ENCODE measurements at places on chromosomes 12 and 14.

GRCh38 chr14:102928412-102929240 is 6.2 kb downstream of the AMN start:
- peak; percentile 82 for DNase-seq

GRCh38 chr12:6934110-6934509 is 6.4 kb downstream of the ATN1 start:
- no peak for DNase-seq

GRCh38 chr12:89062996-89063395 is 289.3 kb downstream of the DUSP6 start:
- DNase-seq: no peak

DNA sequence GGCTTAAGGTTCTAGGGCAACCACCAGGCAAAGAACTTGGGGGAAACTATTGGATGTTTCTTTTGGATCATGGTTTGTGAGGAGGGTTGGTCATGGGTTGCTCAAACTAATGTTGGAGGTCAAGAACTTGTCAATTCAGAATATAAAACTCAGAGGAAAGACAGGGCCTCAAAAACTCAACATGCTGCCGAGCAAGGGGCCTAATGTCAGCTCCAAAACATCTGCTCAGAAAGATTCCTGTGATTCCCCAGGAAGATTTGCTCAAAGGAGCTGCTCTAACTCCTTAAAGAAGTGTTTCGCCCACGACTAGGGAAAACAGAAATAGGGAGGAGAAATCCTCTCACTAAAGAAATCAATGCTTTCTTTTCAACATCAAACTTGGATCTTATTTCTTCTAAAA is 3.7 kb upstream of the IGF1 start:
- no peak for DNase-seq

- no peak for DNase-seq
Measured at GRCh38 chr12:18221726-18222125, 39.6 kb upstream of the PIK3C2G start.

- DNase-seq: no peak
Measured at GRCh38 chr12:111270774-111271173, 98.1 kb downstream of the PHETA1 start.

DNA sequence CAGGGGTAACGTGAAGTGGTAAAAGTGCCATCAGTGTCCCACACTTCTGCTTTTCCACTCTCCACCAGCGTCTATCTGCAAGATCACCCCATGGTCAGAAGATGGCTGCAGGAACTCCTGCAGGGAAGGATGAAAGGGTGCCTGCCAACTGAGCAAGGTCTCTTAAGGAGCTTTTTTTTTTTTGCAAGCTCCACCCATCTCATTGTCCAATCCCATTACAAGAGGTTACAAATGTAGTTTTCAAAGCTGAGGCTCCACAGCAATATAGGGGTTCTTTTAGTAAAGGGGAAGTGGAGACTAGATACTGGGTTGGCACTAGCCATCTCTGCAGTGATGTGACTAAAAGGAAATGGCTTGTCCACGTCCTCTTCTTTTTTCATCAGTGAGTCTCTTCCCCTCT is 5.9 kb upstream of the BHLHE41 start:
- DNase-seq: no peak

DNA sequence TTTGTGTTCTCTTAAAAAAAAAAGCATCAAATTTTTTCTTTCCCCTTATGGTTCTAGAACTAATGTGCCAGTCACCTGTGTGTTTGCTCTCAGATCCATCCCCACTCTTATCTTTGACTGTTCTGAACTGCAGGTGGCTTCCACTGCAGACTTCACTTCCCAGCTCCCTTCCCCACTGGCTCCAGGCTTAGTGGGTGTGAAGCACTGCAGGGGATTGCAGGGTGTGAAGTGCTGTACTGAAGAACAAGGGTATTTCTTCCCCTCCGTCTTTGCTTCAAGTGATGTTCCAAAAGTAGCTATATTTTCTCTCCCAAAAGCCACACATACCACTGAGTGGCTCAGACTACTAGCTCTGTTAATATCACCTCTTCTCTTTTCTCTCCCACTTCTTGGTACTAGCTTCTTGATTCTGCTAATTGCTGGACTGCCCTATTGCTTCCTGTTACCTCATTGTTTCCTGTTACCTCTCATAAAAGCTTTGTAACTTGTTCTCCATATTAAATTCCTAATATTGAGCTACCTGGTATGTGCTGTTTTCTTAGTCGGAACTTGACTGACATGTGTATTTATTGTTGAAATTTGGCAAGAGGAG is 115.4 kb upstream of the PRICKLE1 start:
- DNase-seq: no peak

DNA sequence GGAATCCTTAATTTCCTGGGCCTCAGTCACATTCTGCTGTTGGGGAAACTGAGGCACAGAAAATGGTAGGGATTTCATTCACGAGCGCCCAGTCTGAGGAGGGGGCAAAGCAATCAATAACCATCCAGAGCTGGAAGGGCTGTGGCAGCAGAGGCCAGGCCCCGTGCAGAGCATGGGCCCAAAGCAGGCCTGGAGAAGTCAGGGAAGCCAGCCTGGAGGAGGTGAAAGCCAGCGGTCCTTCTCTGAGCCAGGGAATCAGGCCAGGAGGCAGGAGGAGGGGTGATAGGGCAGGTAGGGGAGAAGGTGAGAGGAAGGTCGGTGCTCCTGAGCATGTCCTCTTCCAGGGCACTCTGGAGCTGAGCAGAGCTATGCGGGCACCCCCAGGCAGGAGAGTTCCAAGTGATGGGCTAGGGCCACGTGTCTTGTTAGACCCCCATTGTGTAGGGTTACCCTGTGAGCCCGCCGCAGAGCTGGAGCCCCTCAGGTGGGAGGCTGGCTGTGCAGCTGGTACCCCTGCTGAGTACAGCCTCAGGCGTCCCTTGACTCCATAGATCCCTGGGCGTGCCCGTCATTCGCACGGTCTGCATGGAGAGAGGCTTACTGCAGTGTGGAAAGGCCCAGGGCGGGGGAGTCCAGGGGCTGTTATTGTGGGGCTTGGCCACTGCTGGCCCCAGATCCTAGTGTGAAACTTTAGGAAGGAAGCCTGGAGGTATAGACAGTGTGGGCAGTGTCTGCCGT is 4.8 kb downstream of the TNFAIP2 start:
- no peak for DNase-seq

GRCh38 chr12:116408489-116409250 is 131.2 kb upstream of the MED13L start:
- no peak for DNase-seq

DNA sequence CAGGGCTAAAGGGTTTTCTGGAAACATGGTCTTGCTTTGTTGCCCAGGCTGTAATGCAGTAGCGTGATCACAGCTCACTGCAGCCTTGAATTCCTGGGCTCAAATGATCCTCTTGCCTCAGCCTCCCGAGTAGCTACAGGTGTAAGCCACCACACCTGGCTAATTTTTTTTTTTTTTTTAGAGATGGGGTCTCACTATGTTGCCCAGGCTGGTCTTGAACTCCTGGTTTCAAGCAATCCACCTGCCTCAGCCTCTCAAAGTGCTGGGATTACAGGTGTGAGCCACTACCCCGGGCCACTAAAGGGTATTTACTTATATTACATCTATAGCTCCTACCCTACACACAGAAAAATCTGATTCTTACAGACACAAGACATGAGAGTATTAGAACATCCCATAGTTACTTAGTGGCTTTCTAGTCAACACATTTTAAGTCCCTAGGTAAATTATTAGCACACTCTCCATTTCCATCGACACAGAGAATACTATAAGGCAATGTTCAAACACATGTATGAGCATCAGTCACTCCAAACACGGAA is 6.2 kb upstream of the DCAF11 start:
- no peak for DNase-seq

- no peak for DNase-seq
Measured at GRCh38 chr12:28278499-28278898, 88.2 kb downstream of the CCDC91 start.

DNA sequence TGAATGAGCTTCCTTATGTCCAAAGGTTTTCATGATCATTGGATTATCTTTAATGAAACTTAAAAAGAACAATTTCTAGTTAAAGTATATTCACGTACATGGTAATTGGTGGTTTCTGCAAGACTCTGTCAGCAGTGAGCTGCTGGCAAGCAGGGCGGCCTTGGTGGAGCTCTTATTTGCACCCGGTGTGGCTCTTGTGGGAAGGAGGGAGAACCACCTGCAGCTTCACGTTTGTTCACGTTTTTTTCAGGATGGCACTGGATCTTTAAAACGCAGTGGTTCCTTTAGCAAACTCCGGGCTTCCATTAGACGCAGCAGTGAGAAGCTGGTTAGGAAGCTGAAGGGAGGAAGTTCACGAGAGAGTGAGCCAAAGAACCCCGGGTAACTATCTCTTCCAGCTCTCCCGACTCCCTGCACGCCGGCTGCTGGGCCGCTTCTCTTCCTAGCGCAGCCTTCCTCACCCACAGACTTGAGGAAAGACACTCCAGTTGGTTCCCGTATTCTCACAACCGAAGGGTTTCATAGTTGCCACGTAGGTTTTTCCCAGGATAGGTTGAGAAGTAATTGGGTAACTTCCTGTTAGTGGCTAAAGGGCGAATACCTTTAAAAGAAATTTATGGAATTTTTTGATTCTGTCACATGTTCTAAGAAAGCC is 28.3 kb downstream of the XRCC3 start:
- no peak for DNase-seq

- DNase-seq: no peak
Measured at GRCh38 chr14:58517592-58517991, 90.1 kb downstream of the KIAA0586 start.

DNA sequence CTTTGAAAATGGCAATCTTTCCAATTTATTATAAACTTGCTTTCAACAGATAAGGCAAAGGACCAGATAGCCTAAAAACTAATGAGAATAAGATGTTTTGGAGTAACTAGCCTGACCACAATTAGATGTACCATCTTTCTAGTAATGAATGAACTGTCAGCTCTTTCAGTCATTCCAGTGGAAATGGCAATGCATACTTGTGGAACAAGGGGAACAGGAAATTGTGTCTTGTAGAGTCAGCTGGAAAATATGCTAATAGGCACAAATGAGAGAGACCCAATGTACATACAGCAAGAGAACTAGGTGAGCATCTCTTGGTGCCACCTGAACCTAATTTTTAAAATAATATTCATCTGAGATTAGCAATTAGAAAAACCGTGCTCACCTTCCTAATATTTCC is 76.1 kb upstream of the GPHB5 start:
- no peak for DNase-seq

- peak; percentile 36 for DNase-seq
Measured at GRCh38 chr12:131085816-131086591, 132.3 kb downstream of the ADGRD1 start.

GRCh38 chr12:12467264-12467663 is 95.4 kb downstream of the DUSP16 start:
- DNase-seq: no peak

DNA sequence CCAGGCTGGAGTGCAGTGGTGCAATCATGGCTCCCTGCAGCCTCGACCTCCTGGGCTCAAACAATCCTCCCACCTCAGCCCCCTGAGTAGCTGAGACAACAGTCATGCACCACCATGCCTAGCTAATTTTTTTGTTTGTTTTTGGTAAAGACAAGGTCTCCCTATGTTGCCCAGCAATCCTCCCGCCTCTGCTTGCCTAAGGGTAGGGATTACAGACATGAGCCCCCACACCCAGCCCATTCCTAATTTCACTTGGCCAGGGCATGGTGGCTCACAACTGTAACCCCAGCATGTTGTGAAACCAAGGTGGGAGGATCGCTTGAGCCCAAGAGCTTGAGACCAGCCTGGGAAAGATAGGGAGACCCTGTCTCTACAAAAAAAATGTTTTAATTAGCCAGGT is 9.1 kb downstream of the DAD1 start:
- no peak for DNase-seq

DNA sequence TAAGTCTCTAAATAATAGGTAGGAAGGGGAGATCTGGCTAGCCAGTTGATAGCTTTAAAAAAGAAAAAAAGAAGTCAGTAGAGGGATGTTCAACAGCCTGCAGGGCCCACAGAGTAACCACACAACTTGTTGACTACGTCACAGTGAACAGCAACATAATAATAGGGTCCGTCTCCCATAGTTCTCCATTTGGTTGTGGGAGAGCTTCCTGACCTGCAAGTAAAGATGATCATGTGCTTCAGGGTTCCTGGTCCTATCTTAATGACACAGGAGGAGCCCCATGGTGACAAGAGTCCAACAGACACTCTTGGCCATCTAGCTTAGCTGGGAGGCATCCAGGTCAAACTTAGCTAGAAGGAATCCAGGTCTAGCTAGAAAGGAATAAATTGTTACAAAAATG is 36.2 kb downstream of the FGD6 start:
- DNase-seq: no peak

GRCh38 chr12:6425590-6426531 is 18.9 kb upstream of the CD27 start:
- peak; percentile 45 for DNase-seq

DNA sequence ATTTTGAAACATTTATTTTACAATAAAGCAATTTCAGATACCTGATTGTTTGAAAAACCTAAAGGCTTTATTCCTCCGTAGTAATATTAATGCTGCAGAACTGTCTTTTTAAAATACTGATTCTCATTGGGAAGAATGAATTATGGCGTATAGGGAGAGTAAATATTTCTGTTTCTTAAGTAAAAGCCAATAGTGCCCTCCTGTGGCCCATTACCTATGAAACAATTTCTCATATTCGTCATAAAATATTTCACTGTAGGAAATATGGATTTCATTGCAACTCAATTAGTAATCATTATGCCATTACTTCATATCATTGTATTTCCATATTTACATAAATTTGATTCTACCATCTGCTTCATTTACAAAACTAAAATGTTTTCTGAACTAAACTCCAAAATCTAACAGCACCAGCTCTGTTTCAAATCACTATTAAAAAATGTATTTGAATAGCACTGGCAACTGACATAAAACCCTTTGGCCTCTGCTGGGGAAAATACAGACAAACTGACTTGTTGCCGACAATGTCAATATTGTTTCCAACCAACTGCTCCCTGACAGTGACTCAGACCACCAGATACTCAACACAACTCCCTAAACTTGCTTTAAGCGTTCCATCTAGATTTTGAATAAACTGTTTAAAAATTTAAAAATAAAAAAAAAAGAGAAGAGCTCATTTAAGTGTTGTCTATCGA is 290.3 kb downstream of the NAV3 start:
- no peak for DNase-seq

- no peak for DNase-seq
Measured at GRCh38 chr12:110067531-110067930, 19.2 kb upstream of the C12orf76 start.

DNA sequence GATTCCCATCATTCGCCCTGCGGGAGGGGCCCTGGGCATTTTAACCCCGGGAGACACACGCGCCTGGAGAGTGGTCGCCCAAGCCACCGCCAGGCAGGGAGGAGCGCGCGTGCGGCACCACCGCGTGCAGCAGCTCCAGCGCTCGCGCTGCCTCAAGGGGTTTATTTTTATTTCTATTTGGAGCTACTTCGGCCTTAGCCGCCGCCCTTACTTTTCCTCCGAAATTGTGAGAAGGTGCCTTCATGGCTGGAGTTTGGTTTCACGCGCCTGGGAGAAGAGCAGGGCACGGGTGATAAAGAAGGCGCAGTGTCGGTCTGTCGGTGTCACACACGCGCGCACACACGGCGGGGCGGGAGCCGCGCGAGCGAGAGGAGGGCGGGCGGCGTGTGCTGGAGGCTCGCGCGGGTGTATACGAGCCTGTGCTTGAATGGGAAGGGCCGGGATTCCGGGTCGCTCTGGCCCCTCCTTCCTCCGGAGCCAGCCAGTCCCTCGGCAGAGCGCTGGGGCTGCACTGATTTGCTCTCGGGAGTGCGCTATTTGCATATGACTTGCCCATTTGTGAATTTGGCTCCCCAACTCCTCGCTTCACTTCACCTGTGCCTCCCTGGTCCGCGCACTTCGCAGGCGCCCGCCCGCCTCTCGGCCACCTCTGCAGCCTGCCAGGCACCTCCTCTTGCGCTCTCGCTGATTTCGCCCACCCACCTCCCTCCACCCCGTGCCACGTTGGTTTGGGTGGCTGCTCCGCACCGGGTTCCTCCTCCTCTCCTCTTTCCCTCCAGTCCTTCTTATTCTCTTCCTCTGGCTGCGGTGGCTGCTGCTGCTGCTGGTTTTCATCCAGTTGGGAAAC is 932.3 kb downstream of the DIO2 start:
- DNase-seq: no peak
